ENCODE measurements at places on chromosomes 4 and X. TPM values are rescaled to one million over a fixed set of nuclear protein-coding genes. Genes with fewer than 3 reads are reported as not detected.
A peak's percentile ranks its signal among the peaks of the same experiment; 100 is the strongest.

The OR13H1 gene
- not detected for total RNA-seq

The SPP1 gene
- 190 TPM for total RNA-seq

The GPRASP3 gene
- total RNA-seq: 61.3 TPM

The PPEF2 gene
- total RNA-seq: not detected

The ABLIM2 gene
- 18.4 TPM for total RNA-seq

The AWAT2 gene
- not detected for total RNA-seq

The FAM9B gene
- not detected for total RNA-seq

The ZNF280C gene
- 13.9 TPM for total RNA-seq

DNA sequence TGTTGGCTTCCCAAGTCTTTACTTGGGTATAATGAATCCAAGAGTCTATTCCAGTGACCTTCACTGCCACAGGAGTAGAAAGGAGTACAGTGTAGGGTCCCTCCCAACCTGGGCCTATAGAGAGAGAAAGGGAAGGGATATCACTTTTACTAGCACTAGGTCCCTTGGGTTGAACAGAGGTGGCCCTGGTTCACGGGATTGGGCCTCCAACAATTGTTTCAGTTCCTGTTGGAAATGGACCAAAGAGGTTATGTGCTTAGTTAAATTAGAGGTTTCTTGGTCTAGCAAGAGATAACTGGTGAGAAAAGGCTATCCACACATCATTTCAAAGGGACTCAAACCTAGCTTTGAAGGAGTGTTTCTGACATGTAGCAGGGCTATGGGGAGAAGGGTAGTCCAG is 57.1 kb upstream of the MED14 start:
- no peak for DNase-seq

DNA sequence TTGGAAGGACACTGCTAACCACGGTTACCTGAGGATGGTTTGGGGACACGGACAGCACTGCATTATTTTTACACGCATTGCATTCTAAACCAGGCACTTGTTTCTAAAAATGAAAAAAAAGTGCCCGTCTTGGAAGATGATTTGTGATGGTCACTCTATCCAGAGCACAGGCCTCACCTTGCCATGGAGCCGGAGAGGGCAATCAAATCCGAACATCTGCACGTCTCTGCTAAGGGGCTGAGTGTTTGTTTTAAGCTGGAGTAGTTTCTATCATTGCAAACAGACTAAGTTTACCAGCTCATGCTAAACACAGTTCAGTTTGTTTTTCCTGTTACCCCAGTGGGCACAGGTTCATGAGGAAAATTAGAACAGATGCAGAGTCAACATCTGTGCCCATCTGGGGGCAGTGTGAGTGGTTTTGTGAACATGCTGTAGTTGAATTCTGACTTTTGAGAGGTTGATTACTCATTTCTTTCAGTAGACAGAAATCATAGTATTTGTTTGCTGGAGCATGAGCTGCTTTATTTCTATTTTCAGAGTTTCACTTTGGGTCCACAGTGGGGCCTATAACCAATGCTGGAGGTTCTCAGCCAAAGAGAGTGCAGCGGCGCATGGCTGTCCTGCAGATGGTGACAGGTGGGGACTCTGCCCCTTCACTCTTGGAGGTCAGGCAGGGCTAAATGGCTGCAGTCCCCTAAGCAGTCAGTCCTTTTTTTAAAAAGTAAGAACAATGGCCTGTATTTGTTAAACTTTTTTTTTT is 65.4 kb upstream of the ENPP6 start:
- DNase-seq: no peak

DNA sequence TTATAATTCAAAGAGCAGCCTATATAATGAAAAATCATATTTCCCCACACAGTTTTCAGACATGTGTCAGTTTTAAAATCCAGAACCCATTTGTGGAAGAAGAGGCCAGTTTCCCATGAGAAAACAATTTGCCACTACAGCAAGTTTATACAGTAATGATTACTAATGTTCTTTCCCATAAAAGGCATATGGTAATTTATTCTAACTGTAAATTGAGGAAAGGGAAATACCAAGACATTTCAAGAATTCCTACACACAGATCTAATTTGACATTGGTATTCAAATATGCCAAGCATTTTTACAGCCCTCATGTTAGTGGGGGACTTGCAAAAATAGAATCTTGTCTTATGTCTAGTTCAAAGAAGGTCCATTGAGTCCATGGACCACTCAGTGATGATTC is 1368.6 kb downstream of the FSTL5 start:
- DNase-seq: no peak

- no peak for DNase-seq
These were observed 1.0 kb downstream of the ZDHHC9 start for GRCh38 chrX:129842510-129843208.

- no peak for DNase-seq
These were observed 13.8 kb upstream of the CLDN34 start for GRCh38 chrX:9953396-9953795.

DNA sequence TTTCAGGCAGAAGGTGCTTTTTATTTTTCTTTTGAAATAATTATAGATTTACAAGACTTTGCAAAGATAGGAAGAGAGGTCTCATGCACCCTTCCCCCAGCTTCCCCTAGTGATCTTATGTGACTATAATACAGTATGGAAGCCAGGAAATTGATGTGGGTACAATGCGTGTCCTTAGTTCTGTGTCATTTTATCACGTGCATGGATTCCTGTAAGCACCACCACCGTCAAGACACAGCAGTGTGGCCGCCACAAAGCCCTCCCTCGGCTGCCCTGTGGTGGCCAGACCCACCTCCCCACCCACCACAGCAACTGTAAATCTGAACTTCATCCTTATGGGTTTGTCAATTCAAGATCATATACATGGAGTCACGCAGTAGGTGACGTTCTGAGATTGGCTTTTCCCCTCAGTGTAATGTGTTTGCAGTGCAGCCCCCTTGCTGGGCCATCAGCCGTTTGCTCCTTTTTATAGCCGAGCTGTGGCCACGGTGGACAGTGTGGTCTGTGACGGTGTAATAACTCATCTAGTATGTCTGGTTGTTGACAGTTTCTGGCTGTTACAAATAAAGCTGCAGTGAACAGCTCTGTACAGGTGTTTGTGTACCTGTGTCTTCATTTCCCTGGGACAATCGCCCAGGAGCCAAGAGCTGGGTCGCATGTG is 10.9 kb upstream of the HTRA3 start:
- DNase-seq: no peak

DNA sequence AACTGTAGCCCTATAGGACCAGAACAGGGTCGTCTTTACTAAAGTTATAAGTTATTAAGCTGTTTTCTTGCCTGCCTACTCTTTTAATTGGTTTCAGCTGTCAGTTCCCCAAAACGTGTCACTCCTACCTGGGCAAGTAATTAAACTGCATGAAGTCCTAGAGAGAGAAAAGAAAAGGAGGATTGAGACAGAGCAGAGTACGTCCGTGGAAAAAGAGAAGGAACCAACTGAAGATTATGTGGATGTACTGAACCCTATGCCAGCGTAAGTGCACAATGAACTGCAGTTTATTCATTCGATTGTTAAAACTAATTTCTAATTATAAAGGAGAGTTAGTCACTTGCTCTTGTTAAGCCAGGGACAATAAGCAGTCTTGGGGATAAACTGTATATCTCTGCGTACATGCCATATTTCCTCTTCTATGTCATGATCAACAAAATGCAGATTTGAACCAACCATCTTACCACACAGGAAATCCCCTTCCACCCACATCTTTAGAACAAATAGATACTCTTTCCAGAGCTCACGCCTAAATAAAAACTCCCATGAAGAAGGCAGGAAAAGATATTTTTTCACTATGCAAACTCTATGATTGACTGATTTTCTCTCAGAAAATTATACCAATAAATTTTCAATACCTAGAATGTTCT is 22.8 kb downstream of the STAP1 start:
- DNase-seq: no peak

- no peak for DNase-seq
These were observed 1.6 kb downstream of the KCTD8 start for GRCh38 chr4:44446801-44447562.

DNA sequence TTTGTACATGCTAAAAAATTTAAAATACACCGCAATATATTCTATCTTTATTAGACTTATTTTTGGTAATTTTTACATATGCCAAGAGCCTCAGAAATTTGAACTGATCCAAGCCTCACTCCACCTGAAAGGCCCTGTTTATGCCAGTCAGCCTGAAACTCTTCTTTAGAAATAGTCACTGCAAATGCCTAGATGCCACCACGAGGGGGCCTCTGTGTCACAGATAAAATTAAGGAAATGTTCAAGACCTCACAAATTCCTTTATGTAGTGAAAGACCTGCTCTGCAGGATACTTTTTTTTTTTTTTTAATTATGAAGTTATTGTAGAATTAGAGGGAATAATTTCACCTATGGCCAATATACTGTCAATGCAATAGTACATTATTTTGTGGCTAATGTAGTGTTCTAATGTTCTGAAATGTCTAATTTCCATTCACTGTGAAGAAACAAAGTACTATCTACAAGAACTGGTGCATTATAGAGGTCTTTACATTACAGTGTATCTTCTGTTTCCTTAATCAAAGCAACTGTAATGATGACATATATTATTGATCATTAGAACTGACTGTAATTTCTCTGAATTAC is 69.8 kb downstream of the DTHD1 start:
- DNase-seq: peak; percentile 48

DNA sequence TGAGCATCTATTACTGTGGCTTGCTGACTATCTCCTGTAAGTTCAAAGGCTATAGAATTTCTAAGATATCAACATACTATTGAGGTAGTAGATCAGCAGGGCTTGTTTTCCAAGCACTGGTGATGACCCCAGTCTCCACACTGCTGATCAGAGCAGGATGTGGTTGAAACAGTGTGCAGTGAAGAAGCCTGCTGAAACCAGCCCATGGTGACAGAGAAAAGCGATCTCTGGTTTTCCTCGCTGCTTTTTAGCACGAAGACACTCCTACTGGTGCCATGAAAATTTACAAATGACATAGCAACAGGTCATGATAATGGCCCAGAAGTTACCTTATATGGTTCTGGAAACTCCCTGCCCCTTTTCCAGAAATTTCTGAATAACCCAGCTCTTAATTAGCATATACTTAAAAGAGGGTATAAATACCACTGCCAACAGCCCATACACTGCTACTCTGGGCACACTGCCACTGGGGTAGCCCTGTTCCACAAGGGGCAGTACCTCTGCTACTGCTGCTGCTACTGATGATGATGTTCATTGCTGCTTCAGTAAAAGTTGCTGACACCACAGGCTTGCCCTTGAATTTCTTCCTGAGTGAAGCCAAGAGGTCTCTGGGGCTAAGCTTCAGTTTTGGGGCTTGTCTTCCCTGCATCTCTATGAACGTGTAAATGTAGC is 1689.5 kb upstream of the PCDH10 start:
- DNase-seq: no peak
